ENCODE measurements at places on chromosomes 4 and X.

DNA sequence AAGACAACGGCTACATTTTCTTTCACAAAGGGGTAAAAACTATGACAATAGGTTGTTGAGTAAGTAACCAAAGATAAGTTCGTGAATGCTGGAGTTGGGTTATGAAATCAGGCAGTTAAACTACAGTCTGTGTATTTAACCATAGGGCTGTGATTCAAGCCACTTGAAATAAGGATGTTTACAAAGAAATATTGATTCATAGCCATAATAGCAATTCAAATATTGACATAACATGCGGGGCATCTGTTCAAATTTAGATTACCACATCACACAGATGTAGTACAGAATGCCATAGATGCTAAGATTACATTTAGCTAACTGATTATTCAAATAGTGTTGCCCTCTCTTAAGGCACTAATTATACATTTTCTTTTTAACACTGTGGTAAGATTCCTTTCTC, 364.1 kb downstream of the FSTL5 start:
- DNase-seq, result no peak

DNA sequence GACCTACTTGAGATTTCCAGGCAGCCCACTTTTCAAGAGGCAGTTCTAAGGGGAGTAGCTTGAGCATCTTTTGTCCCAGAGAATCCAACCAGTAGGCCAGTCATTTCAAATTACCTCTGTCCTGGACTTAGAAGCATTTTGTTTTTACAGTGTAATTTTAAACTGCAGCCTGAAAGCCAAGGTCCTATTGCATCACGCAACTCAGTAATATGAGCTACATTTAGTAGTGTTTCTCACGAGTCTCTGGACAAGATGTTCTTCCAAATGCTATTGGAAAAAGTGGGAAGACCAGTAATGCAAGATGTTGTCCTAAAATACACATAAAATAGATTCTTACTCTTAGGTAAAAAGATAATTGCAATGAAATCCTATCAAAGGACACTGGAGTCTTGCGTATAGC, 182.5 kb upstream of the ARX start:
- no peak for DNase-seq

DNA sequence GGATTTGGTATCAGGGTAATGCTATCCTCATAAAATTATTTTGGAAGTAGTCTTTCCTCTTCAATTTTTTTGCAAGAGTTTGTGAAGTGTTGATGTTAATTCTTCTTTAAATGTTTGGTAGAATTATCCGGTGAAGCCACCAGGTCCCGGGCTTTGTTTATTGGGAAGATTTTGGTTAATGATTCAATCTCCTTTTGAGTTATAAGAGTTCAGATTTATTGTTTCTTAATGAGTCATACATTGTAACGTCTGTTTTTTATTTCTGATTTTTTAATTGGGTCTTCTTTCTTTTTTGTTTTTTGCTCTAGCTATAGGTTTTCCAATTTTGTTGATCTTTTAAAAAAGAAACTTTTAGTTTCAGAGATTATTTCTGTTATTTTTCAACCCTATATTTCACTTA, 412.3 kb downstream of the PDGFC start:
- DNase-seq, result no peak

DNA sequence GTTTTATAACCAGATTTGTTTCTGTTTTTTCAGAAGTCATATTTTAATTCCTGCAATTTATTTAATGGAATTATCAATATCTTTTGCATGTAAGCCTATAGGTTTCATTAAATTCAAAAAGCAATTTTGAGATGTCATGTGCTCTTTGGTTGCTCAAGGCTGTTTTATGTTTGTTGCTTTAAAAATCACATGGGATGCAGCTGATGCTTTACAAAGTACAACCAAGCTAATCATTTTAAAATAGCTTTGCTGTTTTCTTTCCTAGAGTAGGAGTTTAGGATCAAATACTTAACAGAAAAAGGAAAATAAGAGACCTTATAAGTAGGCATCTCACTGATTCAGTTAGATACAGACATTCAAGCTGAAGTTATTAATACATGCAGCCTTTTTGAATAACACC, 11.3 kb downstream of the CPEB2 start:
- no peak for DNase-seq

DNA sequence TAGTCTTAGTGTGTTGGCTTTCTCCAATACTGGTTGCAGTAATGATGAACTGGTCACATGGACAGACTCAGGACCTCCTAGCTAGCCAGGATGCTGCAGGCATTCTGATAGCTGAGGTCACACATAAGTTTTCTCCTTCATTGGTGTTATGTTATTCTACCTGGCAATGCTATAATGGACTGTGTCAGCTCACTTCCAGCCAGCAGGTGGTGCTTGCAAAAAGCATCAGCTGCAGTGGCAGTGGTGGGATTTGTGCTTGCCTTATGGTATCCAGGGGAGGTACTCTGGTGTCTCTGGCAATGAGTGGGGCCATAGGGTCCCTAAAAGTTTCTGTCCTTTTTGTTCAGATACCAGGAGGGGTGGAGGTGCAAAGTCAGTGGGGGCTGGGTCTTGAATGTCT, 33.6 kb downstream of the ZNF330 start:
- DNase-seq, result no peak

DNA sequence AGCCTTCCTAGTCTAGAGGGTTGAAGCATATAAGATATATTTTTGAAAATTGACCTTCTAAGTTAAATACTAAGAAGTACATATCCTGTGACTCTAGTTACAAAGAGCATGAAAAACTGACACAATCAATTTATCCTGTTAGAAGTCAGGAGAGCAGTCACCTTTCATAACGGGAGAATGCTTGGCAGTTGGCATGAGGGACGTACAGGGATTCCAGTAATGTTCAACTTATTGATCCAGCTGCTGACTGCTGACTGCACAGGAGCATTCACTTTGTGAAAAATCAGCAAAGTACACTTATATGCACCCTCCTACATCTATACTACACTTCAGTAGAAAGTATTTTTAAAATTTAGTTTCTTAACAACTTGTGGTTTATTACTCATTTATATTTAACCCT, 4.2 kb downstream of the ADAMTS3 start:
- no peak for DNase-seq

DNA sequence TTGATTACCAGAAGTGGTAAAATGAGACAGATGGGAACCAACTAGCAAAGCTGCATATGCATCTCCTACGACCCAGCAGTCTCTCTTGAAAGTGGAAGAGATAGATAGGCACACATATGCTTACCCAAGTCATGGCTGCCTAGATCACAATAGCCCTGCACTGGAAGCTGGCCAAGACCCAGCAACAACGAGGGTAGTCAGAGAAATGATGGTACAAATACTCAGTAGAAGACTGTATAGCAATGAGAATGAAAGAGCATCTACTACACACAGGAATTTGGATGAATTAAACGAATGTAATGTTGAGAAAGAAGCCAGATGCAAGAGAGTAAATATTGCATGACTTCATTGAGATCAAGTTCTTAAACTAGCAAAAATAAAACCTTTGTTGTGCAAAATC, 100.3 kb upstream of the FAT1 start:
- no peak for DNase-seq

GRCh38 chrX:19911784-19912183, 24.4 kb upstream of the SH3KBP1 start:
- no peak for DNase-seq

Measured in DND-41 (cell line).